ENCODE measurements at places on chromosomes 2 and 18.

DNA sequence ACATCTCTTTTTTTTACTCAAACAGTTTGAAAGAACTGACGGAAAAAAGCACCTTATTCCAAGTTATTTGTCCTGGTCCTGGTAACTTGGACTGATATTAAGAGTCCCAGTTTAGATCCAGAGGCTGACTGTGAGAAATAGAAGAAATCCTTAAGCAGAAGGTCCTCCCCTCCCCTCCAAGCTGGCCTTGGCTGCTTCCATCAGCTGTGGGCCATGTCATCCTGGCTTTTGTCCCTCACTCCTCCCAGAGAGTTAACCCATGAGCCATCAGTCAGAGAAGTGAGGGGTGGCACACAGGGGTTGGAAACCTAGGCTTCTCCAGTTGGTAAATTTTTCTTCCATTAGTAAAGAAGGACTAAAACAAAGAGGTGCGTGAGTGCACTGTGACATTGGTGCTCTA, 9.7 kb upstream of the NAPG start:
- no peak for DNase-seq

- no peak for DNase-seq
Observed at GRCh38 chr2:48905696-48906095, 150.2 kb upstream of the LHCGR start.

DNA sequence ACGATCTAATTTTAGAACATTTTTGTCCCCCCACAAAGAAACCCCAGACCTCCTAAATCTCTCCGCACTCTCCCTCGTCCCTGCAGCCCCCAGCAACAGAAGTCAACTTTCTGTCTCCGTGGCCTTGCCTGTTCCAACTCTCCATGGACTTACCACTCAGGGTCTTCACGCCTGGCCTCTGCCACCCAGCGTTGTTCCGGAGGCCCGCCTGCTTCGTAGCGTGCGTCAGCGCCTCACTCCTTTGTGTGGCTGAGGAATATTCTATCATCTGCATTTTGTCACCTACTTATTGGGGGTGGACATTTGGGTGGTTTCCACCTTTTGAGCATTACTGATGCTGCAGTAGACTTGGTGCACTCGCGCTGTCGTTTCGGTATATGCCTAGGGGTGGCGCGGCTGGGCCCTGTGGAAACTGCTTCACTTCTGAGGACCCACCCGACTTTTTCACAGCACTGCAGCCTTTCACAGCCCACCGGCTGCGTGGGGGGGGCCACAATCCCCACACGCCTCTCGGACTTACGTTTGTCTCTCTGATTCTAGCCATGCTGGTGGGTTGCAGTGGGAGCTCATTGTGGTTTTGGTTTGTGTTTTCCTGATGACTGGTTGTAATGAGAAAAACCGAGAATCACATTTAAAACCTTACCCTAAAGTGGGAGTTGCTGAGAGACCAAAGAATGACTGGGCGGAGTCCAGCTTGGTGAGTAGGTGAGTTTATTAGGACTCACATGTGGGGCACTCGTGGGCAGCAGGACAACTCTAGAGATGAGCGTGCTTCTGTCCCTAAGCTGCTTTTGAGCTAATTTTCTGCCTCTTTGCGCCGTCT, 1.4 kb upstream of the HSBP1L1 start:
- DNase-seq = peak; percentile 29

GRCh38 chr2:159613651-159614285, 2.6 kb downstream of the BAZ2B start:
- no peak for DNase-seq

- DNase-seq = peak; percentile 48
Observed at GRCh38 chr2:26298638-26299393, 47.1 kb upstream of the SELENOI start.

DNA sequence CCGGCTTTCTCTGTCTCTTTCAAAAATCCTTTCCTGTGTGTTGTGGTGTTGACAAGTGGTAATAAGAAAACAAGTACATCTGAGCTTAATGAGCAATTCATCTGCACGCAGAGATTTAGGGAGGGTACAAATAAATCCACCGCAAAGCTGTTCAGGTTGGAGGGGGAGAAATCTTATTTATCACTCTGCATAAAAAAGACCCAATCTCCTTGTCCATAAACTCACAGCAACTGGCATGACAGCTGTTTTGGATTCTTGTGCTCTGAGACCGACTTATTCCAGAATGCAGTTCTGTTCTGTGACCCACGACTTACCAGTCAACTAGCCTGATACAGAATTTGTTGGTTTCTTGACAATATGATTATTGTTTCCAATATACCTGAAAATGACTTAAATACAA, 380.1 kb downstream of the SOX11 start:
- DNase-seq = no peak

DNA sequence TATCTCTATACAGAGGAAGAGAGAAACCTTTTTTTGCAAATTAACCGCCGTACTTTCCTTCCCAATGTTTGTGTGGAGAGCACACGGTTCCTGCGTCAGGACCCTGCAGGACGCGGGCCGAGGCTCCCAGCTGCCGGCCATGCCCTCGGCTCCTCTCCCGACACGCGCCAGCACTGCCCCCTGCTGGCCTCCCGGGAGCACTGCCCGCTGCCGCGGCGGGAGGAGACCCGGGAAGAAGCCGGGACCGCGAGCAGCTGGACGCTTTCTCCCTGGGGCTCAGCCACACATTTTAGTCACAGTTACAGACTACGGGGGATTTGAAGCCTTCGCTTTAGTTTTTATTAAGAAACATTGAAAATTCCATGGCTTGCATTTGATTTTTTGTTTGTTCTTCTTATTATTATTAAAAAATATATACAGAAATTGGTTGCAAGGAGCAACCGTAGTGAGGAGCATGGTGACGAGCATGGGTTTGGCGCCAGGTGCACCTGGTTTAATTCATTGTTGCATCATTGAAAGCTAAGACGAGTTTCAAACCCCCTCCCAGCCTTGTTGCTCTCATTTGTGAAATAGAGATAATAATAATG, 401.2 kb downstream of the GALR1 start:
- DNase-seq = peak; percentile 12

GRCh38 chr2:138267161-138267901, 234.2 kb upstream of the SPOPL start:
- DNase-seq = no peak

GRCh38 chr2:101241158-101241557, 11.5 kb upstream of the CNOT11 start:
- DNase-seq = no peak

- DNase-seq = no peak
Observed at GRCh38 chr2:74575320-74575719, 20.8 kb downstream of the DOK1 start.

GRCh38 chr18:76506974-76507764, 12.1 kb upstream of the ZNF516 start:
- DNase-seq = no peak

DNA sequence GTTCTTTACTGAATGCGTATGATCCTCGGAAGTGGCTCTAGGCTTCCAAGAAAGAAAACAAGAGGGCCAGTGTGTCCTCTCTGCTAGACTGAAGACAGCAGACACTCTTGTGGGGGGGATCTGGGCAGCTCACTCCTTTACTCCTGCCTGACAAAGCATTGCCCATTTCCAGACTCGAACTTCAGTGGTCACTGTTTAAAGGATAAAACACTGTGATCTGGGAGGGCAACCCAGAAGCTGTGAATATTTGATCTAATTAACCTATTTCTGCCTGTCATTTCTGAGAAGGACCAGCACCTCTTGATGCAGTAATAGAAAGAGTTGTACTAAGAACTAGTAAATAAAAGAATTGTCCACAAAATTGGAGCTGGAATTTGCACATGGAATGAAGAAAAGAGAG, 24.5 kb upstream of the CCDC68 start:
- DNase-seq = no peak

DNA sequence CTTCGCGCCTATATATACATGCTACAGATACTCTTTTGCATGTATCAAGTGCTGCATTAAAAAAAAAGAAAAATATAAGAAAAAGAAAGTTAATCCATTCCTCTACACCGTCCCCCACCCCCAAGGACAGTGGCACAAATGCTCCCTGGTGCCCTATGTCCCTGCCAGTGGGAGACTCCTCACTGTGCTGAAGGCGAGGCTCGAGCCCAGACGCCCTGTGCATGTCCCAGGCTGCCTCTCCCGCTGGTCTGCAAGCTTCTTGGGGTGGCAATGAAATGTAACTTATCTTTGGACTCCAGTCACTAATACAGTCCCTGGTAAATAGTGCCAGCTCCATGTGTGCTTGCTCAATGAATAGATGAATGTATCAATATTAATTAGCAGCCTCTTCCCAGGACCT, 185.6 kb upstream of the SMAD2 start:
- DNase-seq = no peak

GRCh38 chr2:239507576-239508258, 106.9 kb upstream of the HDAC4 start:
- no peak for DNase-seq

DNA sequence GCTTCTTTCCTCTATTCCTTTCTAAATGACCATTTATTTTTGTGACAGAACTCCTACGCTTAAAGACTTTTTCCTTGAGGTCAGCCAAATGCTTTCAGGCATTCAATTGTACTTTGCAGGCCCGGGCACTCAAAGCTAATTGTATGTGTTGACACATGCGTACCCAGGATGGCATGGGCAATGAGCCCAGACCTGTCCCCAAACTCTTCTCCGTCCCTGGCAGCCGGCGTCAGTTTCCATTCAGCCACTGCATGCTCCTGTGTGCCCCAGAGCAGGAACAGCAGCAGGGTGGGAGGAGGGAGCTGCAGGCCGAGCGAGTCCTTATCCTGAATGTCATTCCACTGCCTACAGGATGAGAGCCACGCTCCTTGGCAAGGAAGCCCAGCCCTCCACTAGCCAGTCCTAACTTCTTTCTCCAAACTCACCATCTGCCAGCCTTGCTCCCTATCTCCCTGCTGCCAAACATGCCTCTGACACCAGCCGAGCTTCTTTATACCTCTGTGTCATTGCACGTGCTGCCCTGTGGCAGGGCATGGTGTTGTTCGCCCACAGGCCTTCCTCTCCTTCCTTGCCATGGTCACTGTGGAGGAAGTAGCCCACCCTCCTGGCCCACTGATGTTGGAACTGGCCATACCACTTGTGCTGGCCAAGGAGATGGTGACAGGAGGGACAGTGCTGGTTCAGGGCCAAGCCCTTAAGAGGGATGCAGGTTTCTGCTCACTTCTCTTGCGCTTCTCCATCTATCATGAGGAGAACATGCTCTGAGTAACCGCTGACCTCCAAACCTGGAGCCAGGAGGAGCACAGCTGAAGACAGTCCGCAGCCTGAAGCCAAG, 116.9 kb upstream of the FHL2 start:
- DNase-seq = no peak

- DNase-seq = no peak
Observed at GRCh38 chr2:74502147-74502719, 2.8 kb upstream of the LBX2 start.

- DNase-seq = no peak
Observed at GRCh38 chr18:60145776-60146175, 226.8 kb downstream of the MC4R start.

DNA sequence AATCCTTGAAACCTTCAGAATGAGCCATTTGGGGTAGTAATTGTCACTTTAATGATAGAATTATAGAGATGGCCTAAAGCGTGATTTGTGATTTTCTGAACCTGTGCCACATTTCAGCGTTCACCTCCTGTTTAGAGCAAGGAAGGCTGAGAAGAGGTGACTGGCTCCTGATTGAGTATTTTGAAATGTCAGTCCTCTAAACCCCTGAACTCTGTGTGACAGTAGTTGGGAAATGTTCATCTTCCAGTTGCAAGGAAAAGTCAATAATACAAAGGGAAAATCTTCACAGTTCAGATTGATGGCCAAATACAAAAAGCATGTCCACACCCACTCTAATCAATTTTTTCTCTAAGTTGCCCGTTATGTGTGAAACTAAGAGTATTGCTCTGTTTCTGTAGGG, 305.2 kb downstream of the ARHGAP15 start:
- no peak for DNase-seq

DNA sequence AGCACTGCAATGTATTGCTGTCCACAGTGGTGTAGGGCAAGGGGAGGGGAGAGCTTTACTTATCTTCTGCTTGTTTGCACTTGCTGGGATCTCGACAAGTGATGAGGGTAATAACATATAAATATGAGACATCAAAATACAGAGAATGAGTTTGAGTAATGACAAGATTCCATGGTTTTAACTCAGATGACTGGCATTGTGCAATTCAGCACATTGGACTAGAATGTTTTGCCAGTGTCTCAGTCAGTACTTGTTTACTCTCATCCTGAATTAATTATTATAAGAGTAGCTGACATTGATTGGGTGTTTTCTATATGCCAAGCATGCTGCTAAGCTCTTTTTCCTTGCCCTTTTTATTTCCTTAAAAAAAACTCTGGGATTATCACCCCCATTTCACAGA, 306.7 kb upstream of the MMADHC start:
- DNase-seq = no peak

DNA sequence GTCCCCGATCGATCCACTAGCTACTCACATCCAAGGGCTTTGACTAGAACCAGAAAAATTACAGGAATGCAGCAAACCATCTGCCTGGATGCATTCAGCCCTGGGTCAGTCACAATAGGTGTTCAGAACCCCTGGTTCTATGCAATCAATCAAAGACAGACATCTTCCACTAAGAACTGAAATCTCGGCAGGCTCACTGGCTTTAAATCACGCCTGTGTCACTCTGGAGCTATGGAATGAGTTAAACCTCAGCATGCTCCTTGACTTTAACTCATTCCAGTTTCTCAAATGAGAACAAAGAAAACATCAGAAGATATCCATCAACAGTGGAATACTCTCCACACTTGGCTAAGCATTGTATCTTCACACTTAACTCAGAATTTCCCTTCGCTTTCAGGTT, 68.1 kb upstream of the SPTBN1 start:
- DNase-seq = no peak

DNA sequence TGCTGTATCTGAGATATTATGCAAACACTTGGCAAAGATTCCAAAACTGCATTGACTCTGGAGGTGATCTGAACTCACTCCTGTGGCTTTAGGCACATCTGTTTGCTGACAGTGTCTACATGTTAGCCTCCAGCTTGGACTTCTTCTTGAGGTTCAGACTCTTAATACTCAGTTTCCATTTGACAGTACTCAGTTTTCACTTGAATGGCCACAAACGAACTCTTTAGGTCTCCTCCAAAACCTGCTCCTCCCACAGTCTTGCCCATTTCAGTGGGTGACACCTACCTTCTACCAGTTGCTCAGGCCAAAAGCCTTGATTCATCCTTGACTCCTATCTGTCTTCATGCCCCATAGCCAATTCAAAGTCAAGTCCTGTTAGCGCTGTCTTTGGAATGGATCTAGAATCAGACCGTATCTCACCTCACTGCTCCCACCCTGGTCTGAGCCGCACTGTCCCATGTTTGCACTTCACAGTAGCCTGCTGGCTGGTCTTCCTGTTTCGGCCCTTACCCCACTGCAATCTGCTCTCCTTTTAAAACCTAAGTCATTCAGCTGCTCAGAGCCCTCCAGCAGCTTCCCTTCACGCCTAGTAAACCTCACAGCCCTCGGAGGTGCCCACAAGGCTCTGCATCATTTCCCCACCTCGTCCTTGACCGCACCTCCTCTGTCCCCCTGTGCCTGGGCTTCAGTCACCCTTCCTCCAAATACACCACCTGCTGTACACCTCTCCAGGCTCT, 10.5 kb downstream of the ATG16L1 start:
- no peak for DNase-seq

- DNase-seq = no peak
Observed at GRCh38 chr2:134124047-134124753, 129.7 kb upstream of the MGAT5 start.

- no peak for DNase-seq
Observed at GRCh38 chr2:210189452-210190138, 18.4 kb upstream of the KANSL1L start.

- DNase-seq = no peak
Observed at GRCh38 chr2:199848389-199849130, 2.4 kb downstream of the FTCDNL1 start.

- DNase-seq = no peak
Observed at GRCh38 chr2:173028671-173029070, 47.0 kb upstream of the MAP3K20 start.
